HFF-Myc (cell line): ENCODE measurements at places on chromosomes 3 and 15.

DNA sequence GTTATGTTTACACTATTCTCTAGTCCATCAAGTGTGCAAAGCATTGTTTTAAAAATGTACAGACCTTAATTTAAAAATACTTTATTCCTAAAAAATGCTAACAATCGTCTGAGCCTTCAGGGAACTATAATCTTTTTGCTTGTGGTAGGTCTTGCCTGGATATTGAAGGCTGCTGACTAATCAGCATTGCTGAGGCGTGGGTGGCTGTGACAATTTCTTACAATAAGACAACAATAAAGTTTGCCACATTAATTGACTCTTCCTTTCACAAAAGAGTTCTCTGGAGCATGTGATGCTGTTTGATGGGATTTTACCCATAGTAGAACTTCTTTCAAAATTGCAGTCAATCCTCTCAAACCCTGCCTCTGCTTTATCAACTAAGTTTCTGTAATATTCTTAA is 384.0 kb upstream of the TGFBR2 start:
- DNase-seq = no peak

DNA sequence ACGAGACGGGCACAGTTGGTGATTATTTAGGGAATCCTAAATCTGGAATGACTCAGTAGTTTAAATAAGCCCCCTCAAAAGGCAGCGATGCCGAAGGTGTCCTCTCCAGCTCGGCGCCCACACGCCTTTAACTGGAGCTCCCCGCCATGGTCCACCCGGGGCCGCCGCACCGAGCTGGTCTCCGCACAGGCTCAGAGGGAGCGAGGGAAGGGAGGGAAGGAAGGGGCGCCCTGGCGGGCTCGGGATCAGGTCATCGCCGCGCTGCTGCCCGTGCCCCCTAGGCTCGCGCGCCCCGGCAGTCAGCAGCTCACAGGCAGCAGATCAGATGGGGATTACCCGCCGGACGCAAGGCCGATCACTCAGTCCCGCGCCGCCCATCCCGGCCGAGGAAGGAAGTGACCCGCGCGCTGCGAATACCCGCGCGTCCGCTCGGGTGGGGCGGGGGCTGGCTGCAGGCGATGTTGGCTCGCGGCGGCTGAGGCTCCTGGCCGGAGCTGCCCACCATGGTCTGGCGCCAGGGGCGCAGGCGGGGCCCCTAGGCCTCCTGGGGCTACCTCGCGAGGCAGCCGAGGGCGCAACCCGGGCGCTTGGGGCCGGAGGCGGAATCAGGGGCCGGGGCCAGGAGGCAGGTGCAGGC is 318.0 kb downstream of the FGF12 start:
- no peak for DNase-seq

DNA sequence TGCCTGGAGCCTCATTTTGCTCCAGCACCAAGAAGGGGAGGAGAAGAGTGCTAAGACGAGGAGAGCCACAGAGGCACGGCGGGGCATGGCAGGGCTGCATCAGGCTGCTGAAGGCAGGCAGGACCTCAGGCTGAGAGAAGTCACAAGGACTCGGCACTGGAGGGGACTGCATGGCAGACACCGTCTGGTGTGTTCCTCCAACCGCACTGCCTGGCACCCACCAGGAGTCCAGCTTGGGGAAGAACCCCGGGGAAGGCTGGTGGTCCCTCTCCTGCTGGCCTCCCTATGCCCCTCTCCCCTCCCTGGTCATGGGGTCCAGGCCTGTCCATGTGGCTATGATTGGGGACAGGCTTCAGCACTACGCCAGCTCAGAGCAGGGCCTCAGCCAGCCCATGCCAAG is 153.2 kb upstream of the MEF2A start:
- no peak for DNase-seq

DNA sequence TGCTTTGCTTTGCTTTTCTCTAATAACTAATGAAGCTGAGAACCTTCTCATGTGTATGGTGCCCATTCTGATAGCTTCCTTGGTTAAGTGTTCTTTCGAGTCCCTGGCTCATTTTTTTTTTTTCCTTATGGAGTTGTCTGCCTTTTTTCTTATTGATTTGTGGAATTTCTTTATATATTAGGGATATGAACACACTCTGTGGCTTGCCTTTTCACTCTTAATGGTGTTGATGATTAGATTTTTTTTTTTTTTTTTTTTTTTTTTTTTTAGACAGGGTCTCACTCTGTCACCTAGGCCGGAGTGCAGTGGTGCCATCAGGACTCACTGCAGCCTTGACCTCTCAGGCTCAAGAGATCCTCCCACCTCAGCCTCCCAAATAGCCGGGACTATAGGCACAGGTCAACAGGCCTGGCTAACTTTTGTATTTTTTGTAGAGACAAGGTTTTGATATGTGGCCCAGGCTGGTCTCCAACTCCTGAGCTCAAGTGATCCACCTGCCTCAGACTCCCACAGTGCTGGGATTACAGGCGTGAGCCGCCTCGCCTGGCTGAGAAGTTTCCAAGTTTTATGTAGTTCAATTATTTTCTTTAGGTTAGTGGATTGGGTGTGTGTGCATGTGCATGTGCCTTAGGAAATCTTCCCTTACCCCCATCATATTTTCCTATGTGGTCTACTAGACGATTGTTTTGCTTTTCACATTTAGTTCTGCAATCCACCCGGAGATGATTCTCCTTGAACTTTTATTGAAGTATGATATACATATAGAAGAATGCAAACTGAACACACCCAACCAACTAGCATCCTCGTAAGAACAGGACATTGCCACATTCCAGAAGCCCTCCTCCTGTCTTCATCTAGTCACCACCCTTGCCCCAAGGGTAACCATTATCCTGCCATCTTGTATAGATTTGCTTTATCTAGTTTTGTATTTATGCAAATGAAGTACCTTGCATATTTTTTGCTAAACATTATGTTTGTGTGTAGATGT is 1.7 kb upstream of the SNRPA1 start:
- no peak for DNase-seq

GRCh38 chr3:73245459-73245858 is 184.0 kb downstream of the EBLN2 start:
- DNase-seq = no peak

DNA sequence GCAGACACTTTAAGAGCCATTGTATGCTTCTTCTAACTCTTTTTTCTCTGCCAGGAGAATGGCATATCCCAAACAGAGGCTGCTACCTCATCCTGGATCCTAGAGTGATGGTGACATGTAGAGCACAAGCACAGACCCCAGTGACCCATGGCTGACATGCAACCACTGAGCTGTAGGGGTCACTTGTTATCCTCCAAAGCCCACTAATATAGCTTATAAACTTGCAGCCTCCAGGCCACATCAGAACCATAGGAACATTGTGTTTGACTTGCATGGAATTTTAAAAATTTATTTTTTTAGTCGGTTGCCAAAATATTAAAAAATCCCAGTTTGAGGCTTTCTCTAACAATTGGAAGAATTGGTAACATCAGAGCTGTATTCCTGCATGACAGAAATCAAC is 283.0 kb upstream of the WNT5A start:
- DNase-seq = no peak

DNA sequence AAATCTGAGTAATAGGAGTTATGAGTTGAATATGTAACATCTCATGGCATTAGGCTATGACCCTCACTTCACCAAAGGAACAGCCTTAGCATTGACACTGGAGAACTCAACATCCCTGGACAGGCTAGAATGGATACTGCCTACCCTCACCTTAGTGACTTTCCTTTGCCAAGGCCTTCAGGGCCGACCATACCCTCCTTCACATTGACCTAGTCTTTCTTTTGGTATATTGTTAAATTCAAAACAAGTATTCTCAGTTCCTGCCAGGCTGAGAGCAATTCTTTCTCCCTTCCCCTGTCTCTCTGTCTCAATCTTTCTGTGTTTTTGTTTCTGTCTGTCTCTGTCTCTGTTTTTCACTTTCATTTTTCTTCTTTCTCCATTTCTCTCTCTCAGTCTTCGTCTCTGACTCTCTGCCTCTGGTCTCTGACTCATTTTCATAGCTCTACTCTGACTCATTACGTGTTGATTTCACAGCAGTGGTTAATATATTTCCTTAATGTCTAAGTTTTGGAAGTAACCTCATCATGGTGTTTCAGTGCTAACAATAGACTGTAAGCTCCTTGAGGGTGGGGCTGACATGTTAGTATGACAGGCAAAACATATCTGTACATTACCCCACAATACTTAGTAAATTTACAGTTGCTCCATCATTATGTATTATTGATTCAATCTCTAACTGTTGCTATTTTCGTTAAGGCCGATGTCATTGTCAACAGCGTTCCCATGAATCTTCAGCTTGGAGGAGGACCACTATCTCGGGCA is 32.5 kb downstream of the PARP15 start:
- DNase-seq = peak; percentile 43

DNA sequence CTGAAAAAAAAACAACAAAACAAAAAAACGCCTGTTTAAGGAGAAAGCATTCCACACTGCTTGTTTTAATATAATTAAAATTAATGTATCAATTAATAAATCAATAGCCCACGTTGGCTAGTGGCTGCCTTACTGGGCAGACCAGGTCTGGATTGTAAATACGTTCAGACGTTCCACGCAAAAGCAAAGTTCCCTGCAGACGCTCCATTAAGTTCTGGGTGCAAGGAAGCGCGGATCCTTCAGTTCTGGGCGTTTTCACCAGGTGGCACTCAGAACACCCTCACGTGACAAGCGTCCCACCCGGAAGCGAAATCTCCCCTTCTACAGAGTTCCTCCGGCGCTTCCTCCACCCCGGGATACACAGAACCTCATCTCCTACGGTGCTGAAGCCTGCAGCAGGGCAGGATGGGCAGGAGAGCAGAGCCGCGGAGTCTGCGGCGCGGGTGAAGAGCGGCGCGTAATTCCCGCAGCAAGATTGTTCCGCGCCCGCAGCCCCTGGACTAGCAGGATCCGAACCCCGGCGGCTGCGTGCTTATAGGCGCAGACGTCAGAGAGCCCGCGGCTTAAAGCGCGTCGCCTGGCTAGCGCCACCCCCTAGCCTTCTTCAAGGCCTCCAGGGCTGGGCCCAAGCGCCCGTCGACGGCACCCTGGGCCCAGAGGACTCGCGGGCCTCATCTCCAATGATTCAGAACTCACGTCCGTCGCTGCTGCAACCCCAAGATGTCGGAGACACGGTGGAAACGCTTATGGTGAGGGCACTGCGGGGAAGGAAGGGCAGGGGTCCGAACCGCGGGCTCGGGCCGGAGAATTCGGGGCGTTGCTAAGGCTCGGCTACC is at the start of gene SLC25A38:
SLC25A38 (plus strand) TSS at position 326 of the 836 bp plus-strand sequence; CDS start at position 681, 355 bp downstream.
- DNase-seq = peak; percentile 69

DNA sequence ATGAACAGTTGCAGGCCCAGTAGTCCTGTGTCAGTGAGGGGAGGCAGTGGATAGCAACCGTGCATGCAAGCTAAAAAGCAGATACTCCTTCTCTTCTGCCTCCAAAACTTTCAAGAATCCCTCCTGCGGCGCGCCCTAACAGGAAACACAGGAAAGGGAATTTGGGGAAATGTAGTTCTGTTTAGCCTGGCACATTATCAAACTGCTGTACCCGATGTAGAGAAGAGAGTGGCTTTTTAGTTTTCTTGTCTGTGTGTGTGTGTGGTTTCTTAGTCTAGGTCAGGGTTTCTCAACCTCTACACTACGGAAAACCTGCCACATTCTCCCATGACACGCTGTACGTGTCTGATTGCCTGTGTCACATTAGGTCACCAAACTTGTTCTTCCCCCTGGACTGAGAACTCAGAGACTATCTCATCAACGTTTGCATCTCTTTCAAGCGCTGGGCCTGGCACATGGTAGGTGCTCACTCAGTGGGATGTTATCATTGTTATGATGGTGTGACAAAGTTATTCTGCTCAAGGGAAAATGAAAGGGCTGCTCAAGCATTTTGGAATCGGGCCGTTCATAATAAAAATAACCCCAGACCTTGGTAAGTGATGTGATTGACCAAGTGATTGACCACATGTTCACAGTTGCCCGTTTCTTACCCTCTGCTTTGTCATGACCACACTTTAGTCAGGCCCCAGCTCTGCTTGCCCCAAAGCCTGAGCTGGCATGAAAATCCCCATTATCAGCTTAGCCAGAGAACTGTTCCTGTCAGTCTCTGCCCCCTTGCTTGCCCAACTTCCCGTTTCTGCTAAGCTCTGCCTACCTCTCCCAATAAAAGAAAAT is 33.2 kb downstream of the TM4SF4 start:
- no peak for DNase-seq

DNA sequence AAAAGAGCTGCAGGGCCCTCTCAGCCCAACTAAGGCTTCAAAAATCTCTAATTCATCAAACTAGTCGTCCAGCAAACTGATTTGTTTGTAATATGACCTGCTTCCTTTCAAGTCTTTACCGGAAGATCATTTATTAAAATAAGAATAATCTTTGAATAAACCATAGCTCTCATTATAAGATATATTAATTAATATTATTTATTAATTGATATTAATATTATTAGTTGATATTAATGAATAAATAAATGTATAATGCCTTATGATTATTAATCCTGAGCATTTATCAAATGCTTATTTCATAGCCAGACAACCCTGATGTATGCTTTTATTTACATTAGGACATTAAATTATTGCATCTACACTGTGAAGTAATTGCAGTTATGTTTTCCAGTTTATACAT is 550.7 kb upstream of the ALCAM start:
- DNase-seq = no peak

DNA sequence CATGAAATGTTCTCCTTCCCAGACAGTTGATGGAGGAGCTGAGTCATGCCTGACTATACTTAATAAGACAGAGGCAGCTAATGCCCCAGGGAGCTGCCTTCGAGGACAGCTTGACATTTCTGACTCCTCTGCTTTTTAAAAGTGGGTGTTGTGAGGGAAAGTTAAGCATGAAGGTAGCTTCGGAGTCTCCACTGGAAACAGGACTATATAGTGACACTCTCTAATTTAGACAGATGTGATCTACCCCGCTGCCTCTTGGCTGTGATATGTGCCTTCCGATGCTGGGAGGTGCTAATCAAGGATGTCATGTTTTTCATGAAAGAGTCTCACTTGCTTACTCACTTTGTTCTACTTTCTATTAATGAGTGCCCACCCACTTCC is 72.7 kb downstream of the IL1RAP start:
- DNase-seq = no peak

DNA sequence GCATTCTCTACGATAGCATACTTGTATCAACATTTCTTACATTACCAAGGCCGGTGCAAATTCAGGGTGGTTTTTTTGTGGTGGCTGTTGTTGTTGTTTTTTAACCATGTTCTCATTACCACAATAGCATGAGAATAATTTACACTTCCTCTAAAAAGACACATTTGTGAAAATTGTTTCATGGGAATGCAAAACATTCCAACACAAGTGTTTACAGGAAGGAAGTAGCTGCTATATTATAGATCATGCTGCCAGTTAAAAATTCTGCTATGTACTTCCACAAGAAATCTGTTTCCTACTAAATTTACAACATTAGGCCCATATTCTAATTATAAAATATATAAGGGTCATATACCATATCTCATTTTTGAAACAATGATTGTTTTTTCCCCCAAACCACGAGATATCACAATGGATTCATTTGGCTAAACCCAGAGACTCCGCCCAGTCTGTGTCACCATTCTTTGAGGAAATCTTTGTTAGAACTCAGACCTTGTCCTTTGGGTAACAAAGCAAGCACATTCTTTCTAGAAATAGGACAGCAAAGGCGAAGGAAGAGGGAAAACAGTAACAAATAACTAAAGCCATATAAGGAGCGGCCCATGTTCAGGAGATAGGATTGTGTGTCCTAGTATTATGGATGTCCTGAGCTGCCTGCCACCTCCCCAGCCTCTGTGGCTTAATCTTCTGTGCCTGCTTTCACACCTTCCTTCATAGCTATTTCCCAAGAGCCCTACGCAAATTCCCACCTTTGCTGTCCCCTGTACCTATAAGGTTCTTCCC is 60.1 kb downstream of the UACA start:
- no peak for DNase-seq
